MG63 (cell line): ENCODE measurements at places on chromosomes 13 and 19. TPM values are rescaled to one million over a fixed set of nuclear protein-coding genes. Genes with fewer than 3 reads are reported as not detected.

KLK2 gene
- total RNA-seq = not detected in 2 replicates

FCER2 gene
- not detected in 2 replicates for total RNA-seq

OPA3 gene
- total RNA-seq = 21.2 and 28.7 TPM in 2 replicates

OVOL3 gene
- total RNA-seq = not detected in 2 replicates

ZNF253 gene
- 1.1 and 4.3 TPM in 2 replicates for total RNA-seq

TUBA3C gene
- total RNA-seq = not detected in 2 replicates

SYDE1 gene
- 90.8 and 120 TPM in 2 replicates for total RNA-seq

NLRP9 gene
- total RNA-seq = not detected in 2 replicates

LAMP1 gene
- 194 and 225 TPM in 2 replicates for total RNA-seq

DMAC2 gene
- 37.6 and 56.2 TPM in 2 replicates for total RNA-seq

KIR3DL2 gene
- total RNA-seq = not detected in 2 replicates

SYNGR4 gene
- not detected in 2 replicates for total RNA-seq

LAIR1 gene
- total RNA-seq = not detected in 2 replicates

USHBP1 gene
- total RNA-seq = not detected in 2 replicates

PLD3 gene
- total RNA-seq = 141 and 144 TPM in 2 replicates

ABHD8 gene
- total RNA-seq = 1.3 TPM in 1 of 2 replicates, not detected in the other
